Vagina (tissue), 2 donors: ENCODE measurements at places on chromosomes 1 and 21.

DNA sequence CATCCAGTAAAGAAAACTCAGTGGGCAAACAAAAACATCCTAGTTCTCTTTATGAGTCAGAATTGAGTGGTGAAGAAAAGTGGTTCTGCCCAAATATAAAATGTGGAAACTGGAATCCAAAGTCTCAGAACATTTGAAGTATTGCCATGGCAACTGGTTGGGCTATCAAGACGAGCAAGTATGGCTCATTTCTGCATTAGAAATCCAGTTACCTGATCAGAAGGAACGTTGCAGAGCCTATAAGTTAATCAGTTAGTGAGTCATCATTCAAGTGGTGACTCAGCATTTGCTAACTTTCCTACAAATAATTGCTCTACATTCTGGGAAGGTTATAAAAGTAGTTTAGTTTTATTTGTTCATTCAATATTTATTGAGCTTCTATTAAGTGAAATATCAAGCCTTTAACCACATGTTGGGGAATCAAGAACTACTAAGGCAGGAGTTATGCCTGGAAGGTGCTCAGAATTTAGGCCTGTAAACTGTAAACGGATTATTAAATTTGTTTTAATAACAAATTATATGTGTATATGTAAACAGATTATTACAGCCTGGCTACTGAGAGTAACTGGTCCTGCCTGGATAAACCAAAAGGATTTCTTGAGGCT is 104.3 kb downstream of the PAPPA2 start:
- H3K27me3 ChIP-seq = no peaks in the 10 kb centered on the region
- H3K4me1 ChIP-seq = peaks cover 15% of the 10 kb centered on the region
- H3K36me3 ChIP-seq = no peaks in the 10 kb centered on the region
- DNase-seq = no peak
- no peak overlapping the region for H3K27ac ChIP-seq
- no peak overlapping the region for H3K4me3 ChIP-seq

DNA sequence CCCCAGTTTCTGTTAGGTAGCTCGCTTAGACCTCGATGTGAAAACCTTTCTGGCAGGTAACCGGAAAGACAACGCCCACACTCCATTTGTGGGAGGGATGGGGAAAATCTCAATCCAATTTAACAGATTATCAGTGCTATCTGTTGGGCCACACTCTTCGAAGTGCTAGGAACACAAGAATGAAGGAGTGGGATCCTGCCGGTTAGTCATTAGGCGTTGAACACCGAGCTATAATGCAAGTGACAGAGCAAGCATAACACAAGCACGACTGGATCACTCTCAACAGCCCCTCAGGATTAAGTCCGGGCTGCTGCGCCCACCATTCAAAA is 531 bp downstream of the SNIP1 start:
- H3K4me3 ChIP-seq = peak overlapping the region; percentile 87
- H3K27ac ChIP-seq = peak overlapping the region; percentile 70
- no peaks in the 10 kb centered on the region for H3K36me3 ChIP-seq
- no peaks in the 10 kb centered on the region for H3K27me3 ChIP-seq
- DNase-seq = no peak
- peaks cover 33% of the 10 kb centered on the region for H3K4me1 ChIP-seq

DNA sequence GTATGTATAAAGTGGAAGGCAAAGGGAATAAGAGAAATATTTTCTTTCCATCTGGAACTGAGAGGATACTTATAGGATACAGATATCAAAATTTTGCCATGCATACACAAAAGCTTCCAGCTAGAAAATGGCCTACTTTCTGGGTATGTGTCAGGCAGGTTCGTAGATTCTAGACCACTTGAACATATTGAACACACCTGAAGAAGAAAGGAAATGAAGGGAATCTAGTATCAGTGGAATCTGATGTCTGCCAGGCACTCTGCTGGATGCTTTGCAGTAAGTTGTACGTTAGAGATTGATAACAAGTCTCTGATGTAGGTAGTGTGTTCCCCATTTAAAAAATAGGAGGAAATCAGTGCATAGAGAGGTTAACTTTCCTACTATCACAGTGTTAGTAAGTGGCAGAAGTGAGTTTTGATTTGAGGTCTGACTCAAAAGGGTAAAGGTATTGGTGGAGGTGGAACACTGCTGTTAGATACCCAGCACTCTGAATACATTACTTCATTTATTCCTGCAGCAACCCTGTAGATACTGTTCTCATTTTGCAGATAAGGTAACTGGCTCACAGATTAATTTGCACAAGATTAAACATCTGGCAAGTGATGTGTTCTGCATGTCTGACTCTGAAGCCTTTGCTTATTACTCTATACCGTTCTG is 3.0 kb downstream of the CAMSAP2 start:
- H3K4me1 ChIP-seq = peaks cover 49% of the 10 kb centered on the region
- H3K4me3 ChIP-seq = peak overlapping the region; percentile 92
- no peak overlapping the region for H3K27ac ChIP-seq

- H3K36me3 ChIP-seq = no peaks in the 10 kb centered on the region
- DNase-seq = peak; percentile 70
- no peaks in the 10 kb centered on the region for H3K4me1 ChIP-seq
- H3K27me3 ChIP-seq = no peaks in the 10 kb centered on the region
- H3K4me3 ChIP-seq = no peak overlapping the region
- no peak overlapping the region for H3K27ac ChIP-seq
Observed at GRCh38 chr1:38589036-38589435, 270.5 kb downstream of the RRAGC start.

GRCh38 chr21:37866027-37866426 is 50.2 kb downstream of the KCNJ6 start:
- no peak overlapping the region for H3K27ac ChIP-seq
- no peaks in the 10 kb centered on the region for H3K4me1 ChIP-seq
- H3K36me3 ChIP-seq = no peaks in the 10 kb centered on the region
- H3K4me3 ChIP-seq = no peak overlapping the region

DNA sequence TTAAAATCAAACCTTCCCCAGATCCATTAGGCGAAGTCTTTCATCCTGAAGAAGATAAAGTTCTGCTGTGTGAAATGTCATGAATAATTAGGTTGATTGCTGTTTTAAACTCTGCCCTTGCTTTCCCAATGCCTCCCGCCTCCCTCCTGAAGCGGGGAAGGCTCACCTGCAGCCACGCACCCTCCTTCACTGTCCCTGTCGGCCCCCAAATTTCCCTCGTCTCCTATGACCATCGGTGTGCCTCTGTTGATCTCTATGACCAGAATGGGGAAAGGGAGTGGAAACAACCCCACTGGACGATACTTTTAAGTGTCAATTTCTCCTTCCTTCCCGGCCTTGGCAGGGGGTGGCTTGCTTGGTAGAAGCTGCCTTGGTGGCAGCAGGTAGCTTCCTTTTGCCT is 35.1 kb downstream of the LHX4 start:
- no peaks in the 10 kb centered on the region for H3K4me1 ChIP-seq
- no peak overlapping the region for H3K4me3 ChIP-seq
- no peaks in the 10 kb centered on the region for H3K36me3 ChIP-seq
- DNase-seq = no peak
- no peaks in the 10 kb centered on the region for H3K27me3 ChIP-seq

DNA sequence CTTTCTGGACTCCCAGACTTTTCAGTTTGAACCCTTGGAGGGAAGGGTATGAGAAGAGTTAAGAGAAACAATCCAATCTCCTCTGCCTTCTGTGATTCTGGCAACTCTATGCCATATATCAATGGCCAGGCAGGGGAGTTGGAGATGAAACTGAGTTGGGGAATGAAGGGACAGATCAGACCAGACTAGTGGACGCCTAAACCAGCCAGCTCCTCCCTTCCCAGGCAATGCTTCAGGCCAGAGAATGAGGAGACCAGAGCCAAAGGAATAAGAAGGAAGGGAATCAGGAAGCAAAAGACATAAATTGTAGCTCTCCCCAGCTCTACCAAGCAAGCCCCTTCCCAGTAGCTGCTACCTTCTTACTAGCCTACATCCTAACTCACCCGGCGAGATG is 22.7 kb downstream of the PLEKHA6 start:
- H3K27ac ChIP-seq = no peak overlapping the region
- peaks cover 16% of the 10 kb centered on the region for H3K4me1 ChIP-seq
- H3K27me3 ChIP-seq = no peaks in the 10 kb centered on the region
- H3K4me3 ChIP-seq = no peak overlapping the region

- H3K4me3 ChIP-seq = no peak overlapping the region
- H3K4me1 ChIP-seq = no peaks in the 10 kb centered on the region
- H3K27ac ChIP-seq = no peak overlapping the region
Observed at GRCh38 chr1:30274976-30275621, 448.3 kb downstream of the MATN1 start.

GRCh38 chr1:98884864-98885263 is 119.8 kb downstream of the PLPPR5 start:
- no peak overlapping the region for H3K27ac ChIP-seq
- H3K27me3 ChIP-seq = no peaks in the 10 kb centered on the region
- H3K36me3 ChIP-seq = no peaks in the 10 kb centered on the region
- no peak overlapping the region for H3K4me3 ChIP-seq

GRCh38 chr1:32948905-32949304 is 15.7 kb downstream of the RNF19B start:
- H3K36me3 ChIP-seq = no peaks in the 10 kb centered on the region
- H3K27ac ChIP-seq = peak overlapping the region; percentile 64
- H3K4me1 ChIP-seq = peaks cover 39% of the 10 kb centered on the region
- no peak overlapping the region for H3K4me3 ChIP-seq
- no peak for DNase-seq

DNA sequence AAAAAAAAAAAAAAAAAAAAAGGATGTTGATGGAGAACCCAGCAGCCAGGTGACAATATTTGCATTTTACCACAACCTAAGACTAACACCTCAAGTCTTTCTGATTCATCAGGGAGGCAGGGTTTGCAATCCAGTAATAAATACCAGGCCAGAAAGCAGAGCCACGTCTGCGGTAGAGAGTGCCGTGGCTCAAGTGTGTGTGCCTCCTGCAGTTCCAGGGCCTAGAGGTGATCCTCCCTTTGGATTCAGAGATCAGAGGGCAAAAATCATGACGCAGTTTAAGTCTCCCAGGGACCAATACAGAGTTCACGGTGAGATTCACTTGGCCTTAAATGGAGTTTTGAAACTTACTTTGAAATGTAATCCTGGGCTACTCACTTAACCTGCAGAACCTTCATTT is 34.9 kb downstream of the TMCO4 start:
- H3K27me3 ChIP-seq = no peaks in the 10 kb centered on the region
- H3K4me1 ChIP-seq = no peaks in the 10 kb centered on the region
- no peak for DNase-seq

DNA sequence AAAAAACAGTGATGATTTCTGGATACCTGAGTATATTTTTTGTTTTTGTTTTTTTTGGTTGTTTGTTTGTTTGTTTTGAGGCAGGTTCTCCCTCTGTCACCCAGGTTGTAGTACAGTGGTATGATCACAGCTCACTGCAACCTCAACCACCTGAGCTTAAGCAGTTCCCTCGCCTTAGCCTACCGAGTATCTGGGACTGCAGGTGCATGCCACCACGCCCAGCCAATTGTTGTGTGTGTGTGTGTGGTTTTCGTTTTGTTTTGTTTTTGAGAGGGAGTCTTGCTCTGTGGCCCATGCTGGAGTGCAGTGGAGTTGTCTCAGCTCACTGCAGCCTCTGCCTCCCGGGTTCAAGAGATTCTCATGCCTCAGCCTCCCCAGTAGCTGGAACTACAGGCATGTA is 55.3 kb upstream of the RCC1 start:
- no peaks in the 10 kb centered on the region for H3K36me3 ChIP-seq
- DNase-seq = no peak
- peak overlapping the region; percentile 36 for H3K27ac ChIP-seq
- H3K4me3 ChIP-seq = no peak overlapping the region
- peaks cover 8% of the 10 kb centered on the region for H3K4me1 ChIP-seq

- H3K4me3 ChIP-seq = no peak overlapping the region
- no peaks in the 10 kb centered on the region for H3K27me3 ChIP-seq
- no peaks in the 10 kb centered on the region for H3K4me1 ChIP-seq
- no peaks in the 10 kb centered on the region for H3K36me3 ChIP-seq
Observed at GRCh38 chr21:42585881-42586280, 67.5 kb upstream of the PDE9A start.

DNA sequence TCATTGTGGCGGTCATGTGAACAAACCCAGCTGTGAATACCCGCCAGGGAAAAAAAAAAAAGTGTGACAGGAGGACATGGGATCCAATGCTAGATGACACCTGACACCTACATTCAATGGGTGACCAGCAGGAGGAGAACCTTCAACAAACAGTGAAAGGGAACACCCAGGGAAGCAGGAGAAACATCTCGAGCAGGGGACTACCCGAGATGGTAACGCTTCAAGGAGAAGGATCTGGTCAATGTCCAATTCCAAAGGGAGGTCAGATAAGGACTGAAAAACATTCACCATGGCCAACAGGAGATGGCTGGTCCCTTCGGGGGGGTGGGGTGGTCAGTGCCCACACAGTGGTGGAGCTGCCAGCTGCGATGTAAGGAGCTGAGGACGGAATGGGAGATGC is 46.3 kb downstream of the PTPN14 start:
- no peak overlapping the region for H3K27ac ChIP-seq
- H3K27me3 ChIP-seq = no peaks in the 10 kb centered on the region
- DNase-seq = no peak

- no peak for DNase-seq
- H3K36me3 ChIP-seq = no peaks in the 10 kb centered on the region
- no peaks in the 10 kb centered on the region for H3K4me1 ChIP-seq
- no peak overlapping the region for H3K27ac ChIP-seq
- H3K4me3 ChIP-seq = peak overlapping the region; percentile 28
- no peaks in the 10 kb centered on the region for H3K27me3 ChIP-seq
Observed at GRCh38 chr1:156388174-156389137, 19.4 kb downstream of the RHBG start.

DNA sequence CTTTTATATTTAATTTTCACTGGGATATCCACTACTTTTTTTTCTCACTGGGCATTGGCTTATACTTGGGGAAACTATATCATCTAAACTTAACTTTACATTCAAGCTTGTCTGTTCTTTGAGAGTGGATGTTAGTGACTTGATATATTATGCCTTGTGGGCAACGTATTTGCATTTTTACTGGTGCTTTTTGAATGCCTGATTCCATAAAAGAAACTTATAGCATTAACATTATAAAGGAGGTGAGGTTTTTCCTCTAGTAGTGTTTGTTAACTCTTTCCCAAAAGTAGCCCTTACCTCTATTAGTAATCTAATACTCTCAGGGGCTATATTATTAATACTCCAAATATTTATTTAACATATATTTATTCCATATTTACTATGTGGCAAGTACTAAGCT is 416.5 kb downstream of the PLA2G4A start:
- no peak overlapping the region for H3K27ac ChIP-seq
- no peak for DNase-seq
- no peaks in the 10 kb centered on the region for H3K36me3 ChIP-seq
- no peaks in the 10 kb centered on the region for H3K4me1 ChIP-seq
- H3K27me3 ChIP-seq = no peaks in the 10 kb centered on the region
- no peak overlapping the region for H3K4me3 ChIP-seq

- no peak overlapping the region for H3K4me3 ChIP-seq
- DNase-seq = no peak
- no peaks in the 10 kb centered on the region for H3K4me1 ChIP-seq
- H3K27me3 ChIP-seq = no peaks in the 10 kb centered on the region
Observed at GRCh38 chr1:4105300-4105880, 205.3 kb upstream of the C1orf174 start.

- no peak for DNase-seq
- H3K36me3 ChIP-seq = no peaks in the 10 kb centered on the region
- no peaks in the 10 kb centered on the region for H3K4me1 ChIP-seq
- H3K27ac ChIP-seq = no peak overlapping the region
Observed at GRCh38 chr1:233885196-233885920, 19.1 kb upstream of the SLC35F3 start.

GRCh38 chr1:16612332-16613172 is 812 bp downstream of the NBPF1 start:
- DNase-seq = peak; percentile 100
- no peaks in the 10 kb centered on the region for H3K36me3 ChIP-seq
- H3K27ac ChIP-seq = peak overlapping the region; percentile 80
- peak overlapping the region; percentile 53 for H3K4me3 ChIP-seq
- peaks cover 38% of the 10 kb centered on the region for H3K4me1 ChIP-seq

- H3K4me3 ChIP-seq = peak overlapping the region; percentile 29
- H3K27ac ChIP-seq = peak overlapping the region; percentile 77
- DNase-seq = peak; percentile 95
- no peaks in the 10 kb centered on the region for H3K36me3 ChIP-seq
Observed at GRCh38 chr1:235883261-235883927, 16.7 kb upstream of the LYST start.
